Pancreas (tissue), 10 donors: ENCODE measurements at places on chromosomes 4 and X. TPM values are rescaled to one million over a fixed set of nuclear protein-coding genes. Genes with fewer than 3 reads are reported as not detected.

The SLC6A14 gene
- total RNA-seq = not detected

DNA sequence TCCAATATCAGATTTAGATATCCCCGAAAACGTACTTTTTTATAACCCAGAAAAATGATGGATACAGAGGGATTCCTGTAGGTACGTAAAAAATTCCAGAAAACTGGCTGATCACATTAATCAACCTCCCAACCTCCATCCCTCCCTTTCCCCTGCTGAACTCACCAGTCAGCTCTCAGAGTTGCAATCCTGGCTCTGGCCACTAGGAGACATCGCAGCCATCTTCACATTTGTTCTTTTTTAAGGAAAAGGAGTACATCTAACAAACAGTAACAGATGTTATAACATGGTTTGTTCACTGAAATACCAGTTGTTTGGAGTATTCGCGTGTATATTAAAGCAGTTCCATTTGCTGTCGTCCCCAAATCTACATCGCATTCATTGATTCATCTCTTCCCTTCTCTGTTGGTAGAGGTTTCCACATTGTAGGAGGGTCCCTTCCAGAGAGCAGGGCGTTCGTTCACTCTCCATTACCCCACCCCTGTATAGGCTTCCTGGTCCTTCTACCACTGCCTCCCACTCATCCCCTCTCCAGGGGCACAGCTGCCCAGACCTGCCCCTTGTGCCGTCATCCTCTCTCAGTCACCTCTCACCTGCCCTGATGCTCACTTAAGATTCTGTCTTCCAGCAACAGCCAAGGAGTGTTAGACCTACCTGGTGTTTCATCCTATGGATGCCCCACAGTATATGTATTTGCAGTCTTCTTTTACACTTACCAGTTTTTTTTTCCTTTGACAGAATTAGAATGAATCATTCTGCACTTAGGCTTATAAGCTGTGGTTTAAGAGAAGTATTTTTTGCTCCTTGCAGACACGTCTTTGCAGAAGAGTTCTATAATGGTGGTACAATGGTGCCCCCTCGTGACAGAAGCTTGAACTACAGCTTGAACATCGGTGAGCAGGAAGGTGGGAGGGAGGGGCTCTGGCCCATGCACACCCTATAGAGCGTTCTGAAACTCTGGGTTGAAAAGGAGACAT lies 36.8 kb upstream of the RAB40AL start:
- peak; percentile 27 for DNase-seq

GRCh38 chr4:4323705-4324534 lies 33.9 kb downstream of the ZBTB49 start:
- no peak for DNase-seq

DNA sequence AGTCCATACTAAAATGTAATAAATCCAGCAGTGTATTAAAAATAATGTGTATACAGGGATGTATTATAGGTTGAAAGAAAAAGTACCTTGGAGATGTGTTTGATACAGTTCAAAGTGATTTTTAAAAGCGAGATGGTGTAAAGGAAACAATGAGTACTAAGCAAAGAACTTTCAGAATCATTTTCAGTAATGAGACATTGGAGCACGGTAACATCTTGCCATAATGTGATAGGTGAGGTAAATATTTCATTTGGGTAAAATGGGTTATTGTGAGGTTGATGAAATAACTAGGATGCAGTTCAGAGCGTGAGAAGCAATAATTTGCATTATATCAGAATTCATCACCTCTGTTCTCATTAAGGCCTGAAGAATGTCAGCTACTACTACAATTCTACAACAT lies 25.9 kb downstream of the EIF2S3 start:
- DNase-seq = no peak

The HNRNPD gene
- total RNA-seq = 65.1 TPM

DNA sequence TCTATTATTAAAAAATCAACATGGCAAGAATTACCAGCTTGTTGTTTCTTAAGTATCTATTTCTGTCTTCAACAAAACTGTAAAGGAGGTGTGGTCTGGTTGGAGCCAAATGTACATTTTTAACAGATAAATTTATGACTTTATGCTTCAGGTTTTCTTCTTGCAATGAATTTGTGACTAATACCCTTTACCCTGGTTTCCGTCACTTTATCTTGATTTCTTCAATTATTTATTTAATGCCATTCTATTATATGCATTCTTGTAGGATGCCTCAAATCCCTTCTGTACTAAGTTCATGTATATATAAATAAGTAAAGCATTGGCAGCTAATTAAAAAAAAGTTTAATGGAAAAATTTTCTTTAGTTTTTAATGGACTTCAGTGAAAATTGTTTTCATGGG lies 41.5 kb upstream of the ANXA3 start:
- no peak for DNase-seq

- no peak for DNase-seq
Observed at GRCh38 chrX:110245011-110245410, 72.9 kb downstream of the AMMECR1 start.

GRCh38 chr4:58456727-58457384 lies 1346.7 kb upstream of the IGFBP7 start:
- DNase-seq = peak; percentile 68

DNA sequence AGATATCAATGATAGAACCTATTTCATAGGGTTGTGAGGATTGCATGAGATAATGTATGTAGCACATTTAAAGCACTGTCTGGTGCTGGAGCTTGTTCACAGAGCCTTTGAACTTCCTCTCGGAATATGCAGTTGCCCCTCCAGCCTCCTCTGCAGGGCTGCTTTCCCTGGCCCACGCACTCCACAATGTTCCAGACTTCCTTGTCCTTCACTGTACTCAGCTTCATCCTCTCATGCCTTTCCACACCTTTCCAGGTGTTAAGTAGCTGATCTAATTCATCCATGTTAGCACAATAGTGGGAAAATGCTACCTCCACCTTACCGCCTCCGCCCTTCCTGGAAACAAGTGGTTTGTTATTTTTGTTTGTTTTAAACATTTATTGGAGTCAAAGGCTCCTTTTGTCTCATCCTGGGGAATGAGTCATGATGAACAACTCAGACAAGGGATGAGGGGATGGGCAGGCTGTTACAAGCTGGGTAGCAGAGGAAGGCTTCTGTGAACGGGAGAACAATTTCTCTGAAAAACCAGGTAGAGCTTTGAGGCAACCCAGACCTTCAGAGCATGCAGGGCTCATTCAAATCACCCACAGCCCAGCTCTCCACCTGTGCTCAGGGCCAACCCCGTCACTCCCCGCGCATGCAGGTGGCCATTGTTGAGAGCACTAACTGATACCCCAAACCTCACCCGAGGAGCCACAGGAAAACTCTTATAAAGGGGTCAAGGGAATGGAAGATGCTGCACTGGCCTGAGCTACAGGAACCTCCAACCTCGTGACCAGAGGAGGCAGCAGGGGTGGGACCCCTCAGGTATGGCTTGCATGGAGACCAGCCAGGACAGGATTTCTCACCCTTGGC lies 84.9 kb upstream of the TBL1X start:
- DNase-seq = no peak

- DNase-seq = no peak
Observed at GRCh38 chr4:174420316-174420715, 102.0 kb downstream of the HPGD start.

The HADH gene
- 22.0 TPM for total RNA-seq

- no peak for DNase-seq
Observed at GRCh38 chrX:57156397-57157049, 19.3 kb upstream of the SPIN2A start.
